Activated T-helper 2 cell treated with anti-CD3 and anti-CD28 coated beads, Interferon-gamma antibody, Interleukin-2, Interleukin-4, amounts not matched to agents 10 μg/mL and 5 μg/mL and 100 μg/mL, durations not matched to agents 14 hours and 24 hours and 36 hours (primary cell): ENCODE measurements at places on chromosomes 2 and 18. TPM values are rescaled to one million over a fixed set of nuclear protein-coding genes. Genes with fewer than 3 reads are reported as not detected.

DNA sequence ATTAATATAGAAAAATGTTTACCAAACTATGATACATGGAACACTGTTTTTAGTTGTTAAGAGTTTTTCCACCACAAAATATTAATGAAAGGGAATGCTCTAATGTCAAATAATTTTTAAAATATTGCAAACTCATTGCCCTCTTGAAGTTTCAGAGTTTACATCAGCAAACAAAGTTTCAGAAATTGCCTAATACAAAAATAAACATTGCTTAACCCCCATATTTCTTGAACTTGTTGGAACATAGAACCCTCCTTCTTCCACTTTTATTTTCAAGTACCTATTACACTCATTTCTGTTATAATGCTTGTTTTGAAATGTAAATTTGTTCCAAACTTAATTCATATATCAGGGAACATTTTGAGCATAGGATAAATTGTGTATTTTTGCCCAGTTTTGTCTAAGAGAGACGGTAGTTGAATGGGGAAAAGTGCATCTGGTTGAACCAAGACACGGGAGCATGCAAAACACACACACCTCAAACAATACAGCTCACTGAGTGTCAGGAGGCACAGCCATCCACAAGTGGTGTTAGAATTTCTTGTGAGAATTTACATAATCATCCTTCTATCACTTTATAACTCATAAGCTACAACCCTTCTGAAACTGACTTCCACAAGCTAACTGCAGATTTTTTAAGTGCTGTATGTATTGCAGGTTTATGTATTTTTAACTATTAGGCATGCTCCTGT is 5.3 kb upstream of the MC4R start:
- no peaks in the 10 kb centered on the region for H3K36me3 ChIP-seq
- H3K27ac ChIP-seq, result no peak overlapping the region
- no peak for DNase-seq
- no peak overlapping the region for H3K4me3 ChIP-seq

ABCB11 gene
- 0.02 TPM in 1 of 2 replicates, not detected in the other for total RNA-seq

GRHL1 gene
- 0.90 and 1.4 TPM in 2 replicates for total RNA-seq

DNA sequence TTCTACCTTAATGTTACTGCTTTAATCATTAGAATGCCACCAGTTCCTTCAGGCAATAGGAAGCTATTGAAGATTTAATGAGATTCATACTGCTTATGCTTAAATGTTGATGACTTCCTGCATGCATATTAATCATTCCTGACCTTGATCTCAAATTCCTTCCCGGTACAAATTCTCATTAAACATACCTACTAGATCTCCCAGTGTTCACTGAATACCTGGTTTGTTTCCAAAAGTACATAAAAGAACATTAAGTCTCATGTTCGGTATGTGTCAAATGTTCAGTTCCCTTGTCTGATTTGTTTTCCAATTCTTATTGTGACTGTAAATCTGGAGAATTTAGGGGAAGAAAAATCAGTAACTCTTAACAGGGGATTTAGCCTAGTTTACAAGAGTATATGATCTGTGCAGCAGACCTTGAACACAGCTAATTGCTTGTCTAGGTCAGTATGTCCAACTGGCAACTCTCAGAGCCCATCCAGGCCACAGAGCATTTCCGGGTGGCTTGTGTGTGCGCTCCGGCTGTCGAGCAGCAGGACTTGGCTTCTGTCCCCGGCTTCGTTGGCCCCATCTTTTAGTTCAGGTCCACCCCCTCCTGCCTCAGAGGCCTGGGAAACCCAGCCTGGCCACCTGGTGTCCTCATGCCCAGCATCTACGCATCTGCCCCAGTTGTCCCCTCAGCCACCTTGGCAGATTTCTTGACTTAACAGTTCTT is 13.1 kb downstream of the METAP1D start:
- peaks cover 11% of the 10 kb centered on the region for H3K36me3 ChIP-seq
- H3K27ac ChIP-seq, result no peak overlapping the region
- peaks cover 29% of the 10 kb centered on the region for H3K4me1 ChIP-seq
- DNase-seq, result no peak
- no peaks in the 10 kb centered on the region for H3K27me3 ChIP-seq
- H3K4me3 ChIP-seq, result no peak overlapping the region

- DNase-seq, result no peak
- H3K27me3 ChIP-seq, result peaks cover 5% of the 10 kb centered on the region
- H3K27ac ChIP-seq, result no peak overlapping the region
- H3K4me1 ChIP-seq, result peaks cover 4% of the 10 kb centered on the region
- no peaks in the 10 kb centered on the region for H3K36me3 ChIP-seq
Measured at GRCh38 chr2:96389736-96390135, 54.2 kb downstream of the NCAPH start.

- no peak overlapping the region for H3K4me3 ChIP-seq
- H3K4me1 ChIP-seq, result peaks cover 22% of the 10 kb centered on the region
- no peaks in the 10 kb centered on the region for H3K36me3 ChIP-seq
- no peak for DNase-seq
- H3K27me3 ChIP-seq, result peaks cover 72% of the 10 kb centered on the region
Measured at GRCh38 chr2:183035298-183035953, 2.8 kb downstream of the NCKAP1 start.

REEP1 gene
- 0.62 and 0.71 TPM in 2 replicates for total RNA-seq

HAUS1 gene
- total RNA-seq, result 52.3 and 58.1 TPM in 2 replicates
